ENCODE measurements at places on chromosomes 4 and X.
A peak's percentile ranks its signal among the peaks of the same experiment; 100 is the strongest.

DNA sequence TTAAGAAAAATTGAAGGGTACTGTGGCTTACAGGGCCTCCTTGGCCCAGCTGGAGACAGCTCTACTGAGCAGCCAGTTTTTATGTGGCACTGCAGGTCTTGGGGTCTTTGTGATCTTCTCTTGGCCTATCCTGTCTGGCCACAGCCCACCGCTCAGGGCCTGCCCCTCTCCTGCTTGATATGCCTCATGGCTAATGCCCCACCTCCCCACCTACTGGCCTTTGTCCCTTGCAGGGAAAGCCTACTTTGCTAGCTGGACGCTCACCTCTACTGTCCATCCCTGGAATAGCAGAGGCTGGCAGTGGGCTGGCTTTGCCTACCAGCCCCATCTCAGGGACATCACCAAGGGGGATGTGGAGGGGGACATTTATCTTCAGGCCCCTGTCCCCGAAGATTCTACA is 134.1 kb downstream of the PJA1 start:
- no peak for DNase-seq

GRCh38 chr4:40940317-40940741 is 190.6 kb downstream of the NSUN7 start:
- no peak for DNase-seq

GRCh38 chr4:32890398-32890797 is 2170.2 kb downstream of the PCDH7 start:
- DNase-seq = no peak

DNA sequence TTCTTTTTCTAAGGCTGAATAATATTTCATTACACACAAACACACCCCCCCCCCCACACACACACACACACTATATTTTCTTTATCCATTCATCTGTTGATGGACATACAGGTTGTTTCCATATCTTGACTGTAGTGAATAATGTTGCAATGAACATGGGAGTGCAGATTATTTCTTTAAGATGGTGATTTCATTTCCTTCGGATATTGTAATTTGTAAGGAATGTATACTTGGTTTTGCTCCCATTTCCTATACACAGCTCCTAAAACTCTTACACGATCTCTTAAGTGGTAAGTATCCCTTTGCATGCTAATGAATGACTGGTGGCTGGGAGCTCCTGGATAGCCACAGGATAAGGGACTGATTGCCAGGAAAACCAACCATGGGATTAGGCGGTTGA is 14.7 kb upstream of the RBMXL3 start:
- no peak for DNase-seq

DNA sequence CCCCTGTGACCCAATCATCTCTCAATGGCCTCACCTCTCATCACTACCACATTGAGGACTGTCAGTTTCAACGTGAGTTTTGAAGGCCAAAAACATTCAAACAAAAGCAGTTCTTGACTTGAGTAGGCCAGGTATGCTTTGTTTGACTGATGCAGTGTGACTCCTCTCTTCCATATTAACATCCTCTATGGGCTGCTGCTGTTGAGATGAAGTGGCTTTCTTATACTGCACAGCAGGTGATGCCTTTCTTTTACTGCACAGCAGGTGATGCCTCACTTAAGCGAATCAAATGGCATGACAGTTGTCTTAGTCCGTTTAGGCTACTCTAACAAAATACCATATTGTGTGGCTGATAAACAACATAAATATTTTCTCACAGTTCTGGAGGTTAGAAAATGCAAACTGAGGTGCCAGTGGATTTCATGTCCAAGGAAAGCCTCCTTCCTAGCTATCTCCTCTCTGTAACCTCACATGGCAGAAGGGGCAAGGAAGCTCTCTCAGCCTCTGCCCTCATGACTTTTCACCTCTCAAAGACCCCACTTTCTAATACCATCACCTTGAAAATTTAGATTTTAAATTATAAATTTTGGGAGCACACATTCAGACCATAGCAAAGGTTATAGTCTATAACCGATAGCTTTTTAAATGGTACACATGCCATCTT is 2267.9 kb upstream of the AGA start:
- DNase-seq = no peak

- DNase-seq = no peak
Measured at GRCh38 chr4:46924789-46925529, 15.9 kb upstream of the COX7B2 start.

DNA sequence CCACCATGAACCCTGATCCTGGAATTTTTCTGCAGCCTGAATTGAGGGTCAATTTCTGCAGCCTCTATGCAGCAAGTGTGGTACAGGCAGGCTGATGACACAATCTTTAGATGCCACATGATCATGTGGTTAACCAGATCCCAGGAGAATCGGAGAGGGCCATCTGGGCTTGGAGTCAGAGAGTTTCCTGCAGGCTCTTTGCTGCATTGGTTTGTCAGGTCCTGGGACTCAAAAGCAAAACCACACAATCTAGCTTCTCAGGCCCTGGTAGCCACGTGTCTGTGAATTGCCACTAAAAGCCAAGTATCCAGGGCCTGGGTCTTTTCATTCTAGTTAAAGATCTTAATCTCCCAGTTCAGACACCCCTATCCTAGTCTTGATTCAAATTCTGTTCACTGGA is 464.5 kb downstream of the BCOR start:
- DNase-seq = no peak

- no peak for DNase-seq
Measured at GRCh38 chrX:39766855-39767254, 330.9 kb downstream of the BCOR start.

DNA sequence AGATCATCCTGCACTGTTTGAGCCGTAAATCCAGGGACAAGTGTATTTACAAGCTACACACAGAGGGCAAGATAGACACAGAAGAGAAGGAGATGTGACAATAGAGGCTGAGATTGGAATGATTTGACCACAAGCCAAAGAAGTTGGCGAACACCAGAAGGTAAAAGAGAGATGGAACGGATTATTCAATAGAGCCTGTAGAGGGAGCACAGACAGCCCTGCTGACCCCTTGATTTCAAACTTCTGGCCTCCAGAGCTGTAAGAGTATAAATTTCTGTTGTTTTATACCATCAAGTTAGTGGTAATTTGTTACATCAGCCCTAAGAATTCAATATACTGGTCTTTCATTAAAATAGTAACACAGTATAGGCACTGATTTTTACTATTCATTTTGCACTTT is 447.8 kb downstream of the FAT4 start:
- DNase-seq = no peak

- no peak for DNase-seq
Measured at GRCh38 chrX:31331015-31331414, 259.2 kb upstream of the FTHL17 start.

GRCh38 chrX:107787827-107788226 is 10.3 kb downstream of the NCBP2L start:
- DNase-seq = no peak

- DNase-seq = no peak
Measured at GRCh38 chr4:139600662-139601061, 44.6 kb upstream of the SETD7 start.

- no peak for DNase-seq
Measured at GRCh38 chrX:120262859-120263708, 12.5 kb downstream of the ZBTB33 start.

DNA sequence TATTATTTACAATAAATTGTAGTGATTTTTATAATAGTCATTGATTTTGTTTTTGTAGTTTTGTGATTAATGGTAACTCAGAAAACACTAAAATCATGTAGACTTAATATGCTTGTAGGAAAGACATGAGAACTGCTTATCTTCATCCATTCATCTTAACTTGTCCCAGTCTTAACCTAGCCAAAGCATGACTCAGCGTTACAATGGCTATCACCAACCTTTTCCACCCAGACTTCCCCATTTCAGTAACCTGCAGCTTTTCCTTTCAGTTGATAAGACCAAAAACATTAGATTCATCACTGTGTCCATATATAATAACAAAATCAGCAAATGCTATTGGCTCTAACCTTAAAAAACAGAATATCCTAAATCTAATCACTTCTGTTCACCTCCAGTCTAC is 106.2 kb upstream of the KLF8 start:
- no peak for DNase-seq

DNA sequence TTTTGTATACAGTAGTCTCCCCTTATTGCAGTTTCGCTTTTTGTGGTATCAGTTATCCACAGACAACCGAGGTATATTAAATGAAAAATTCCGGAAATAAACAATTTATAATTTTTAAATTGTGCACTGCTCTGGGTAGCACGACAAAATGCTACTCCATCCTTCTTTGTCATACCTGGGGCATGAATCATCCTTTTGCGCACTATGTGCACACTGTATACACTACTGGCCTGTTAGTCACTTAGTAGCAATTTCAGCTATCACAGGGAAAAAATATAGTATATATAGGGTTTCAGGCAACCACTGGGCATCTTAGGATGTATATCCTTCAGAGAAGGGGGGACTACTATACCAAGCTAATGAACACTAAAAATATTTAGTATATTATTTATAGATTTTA is 198.8 kb upstream of the FAT4 start:
- DNase-seq = no peak

GRCh38 chr4:84825701-84826341 is 140.7 kb downstream of the WDFY3 start:
- no peak for DNase-seq

GRCh38 chr4:113146876-113147358 is 97.5 kb downstream of the ANK2 start:
- DNase-seq = no peak

- no peak for DNase-seq
Measured at GRCh38 chr4:142512161-142512560, 333.9 kb downstream of the INPP4B start.

DNA sequence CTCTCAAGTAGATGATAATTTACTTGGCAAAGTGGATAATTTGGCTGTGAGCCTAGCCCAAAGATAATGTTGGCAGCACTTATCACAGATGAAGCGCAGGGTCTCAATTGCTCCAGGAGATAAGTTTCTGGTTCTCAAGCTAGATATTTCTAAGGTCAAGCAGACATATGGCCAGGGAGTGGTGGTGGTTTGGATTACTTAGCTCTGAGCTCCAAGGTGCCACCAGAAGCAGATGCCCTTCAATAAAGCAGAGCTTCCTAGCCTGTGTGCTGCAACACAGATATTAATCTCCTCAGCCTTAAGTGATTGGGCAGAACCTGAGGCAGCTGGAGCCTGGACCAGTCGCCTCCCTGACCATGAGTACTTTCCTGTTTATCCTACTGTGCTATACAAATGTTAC is 79.2 kb upstream of the NALF2 start:
- no peak for DNase-seq

GRCh38 chrX:106903291-106903824 is at the start of gene RIPPLY1:
Gene RIPPLY1, minus strand, starts transcription at chrX:106903341. Its CDS starts 54 bp downstream, at chrX:106903287.
- no peak for DNase-seq

DNA sequence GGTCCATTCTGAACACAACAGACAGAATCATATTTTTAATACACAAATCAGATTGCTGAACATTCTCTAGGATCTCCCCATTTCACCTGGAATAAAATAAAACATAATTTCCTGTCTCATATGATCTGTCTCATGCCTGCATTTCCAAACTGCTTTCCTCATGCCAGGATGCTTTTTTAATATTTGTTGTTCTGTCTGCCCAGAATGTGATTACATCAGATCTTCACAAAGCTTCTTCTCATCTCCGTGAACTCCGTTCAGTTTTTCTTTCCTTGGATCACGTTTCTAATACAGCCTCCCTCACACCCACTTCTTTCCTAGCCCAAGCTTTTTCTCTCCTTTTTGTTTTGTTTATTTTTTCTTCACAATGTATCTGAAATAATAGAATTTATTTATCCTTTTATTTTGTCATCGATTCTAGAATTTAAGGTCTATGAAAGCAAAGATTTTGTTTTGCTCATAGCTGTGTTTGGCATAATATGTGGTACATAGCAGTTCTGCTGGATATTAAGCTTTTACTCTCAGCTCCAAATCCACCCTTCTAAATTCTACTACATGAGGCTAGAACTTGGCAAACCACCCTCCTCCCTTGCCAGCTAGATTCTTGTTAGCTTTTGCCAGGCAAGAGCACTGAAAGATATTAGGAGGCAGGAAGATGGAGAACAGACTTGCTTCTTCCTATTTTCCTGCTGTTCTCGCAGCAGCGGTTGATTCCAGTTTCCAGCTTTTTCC is 165.5 kb upstream of the SLIT2 start:
- no peak for DNase-seq

GRCh38 chr4:152588869-152589268 is 53.0 kb upstream of the FBXW7 start:
- DNase-seq = no peak

- DNase-seq = no peak
Measured at GRCh38 chrX:6856471-6856870, 291.0 kb upstream of the STS start.

DNA sequence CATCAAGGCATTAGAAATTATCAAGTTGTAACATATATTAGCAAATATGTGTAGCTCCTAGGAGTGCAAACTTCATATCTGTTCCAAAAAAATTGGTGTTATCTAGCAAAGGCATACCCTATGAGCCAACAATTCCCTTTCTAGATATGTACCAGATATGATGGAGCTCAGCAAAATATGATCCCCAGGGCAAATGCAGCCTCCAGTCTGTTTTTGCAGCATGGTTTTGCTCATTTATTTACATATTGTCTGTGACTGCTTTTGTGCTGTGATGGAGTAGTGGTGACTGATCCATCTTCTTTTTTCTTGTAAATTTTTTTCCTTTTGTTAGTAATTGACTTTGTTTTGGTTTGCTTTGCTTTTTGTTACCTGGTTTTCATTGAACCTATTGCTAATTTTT is 41.0 kb downstream of the CEP135 start:
- no peak for DNase-seq

DNA sequence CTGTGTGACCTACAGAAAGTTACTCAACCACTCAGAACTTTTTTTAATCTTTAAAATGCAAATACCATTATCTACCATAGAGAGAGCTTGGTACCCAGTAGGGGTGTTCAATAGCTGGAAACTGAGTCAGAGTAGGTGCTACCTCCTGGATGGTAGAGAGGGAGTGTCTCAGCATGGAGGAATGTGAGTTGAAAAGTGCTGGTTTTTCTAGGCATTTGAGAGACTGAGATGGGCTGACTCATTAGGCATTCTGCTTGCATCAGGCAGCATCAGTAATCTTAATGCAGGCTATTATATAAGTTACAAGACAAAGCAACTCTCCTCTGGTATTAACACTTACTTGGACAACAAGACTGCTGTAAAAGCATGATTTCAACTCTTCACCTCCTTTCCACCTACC is 70.9 kb upstream of the ARHGEF9 start:
- DNase-seq = no peak

DNA sequence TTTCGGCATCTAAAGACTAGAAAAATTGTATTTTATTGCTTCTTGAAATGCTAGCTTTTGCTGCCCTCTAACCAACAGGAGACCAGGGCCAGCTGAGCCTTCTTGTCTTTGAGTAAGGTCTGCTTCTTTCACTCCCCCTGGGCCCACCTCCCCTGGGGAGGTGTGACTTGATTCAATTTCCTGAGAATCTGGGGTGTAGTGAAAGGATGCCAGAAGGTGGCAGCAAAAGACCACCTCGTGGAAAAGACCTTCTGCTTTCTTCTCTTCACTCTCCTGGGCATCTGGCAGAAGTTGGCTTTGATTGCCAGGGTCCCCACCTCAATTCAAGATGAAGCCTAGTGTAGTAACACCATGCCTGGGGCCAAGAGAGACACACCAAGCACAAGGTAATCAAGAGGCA is 96.5 kb upstream of the MAOA start:
- no peak for DNase-seq

GRCh38 chr4:107586371-107586770 is 133.7 kb downstream of the PAPSS1 start:
- no peak for DNase-seq

- no peak for DNase-seq
Measured at GRCh38 chrX:80317646-80318045, 102.6 kb upstream of the TENT5D start.

- DNase-seq = peak; percentile 96
Measured at GRCh38 chrX:386768-387575, at the start of gene PPP2R3B. Gene PPP2R3B, minus strand, starts transcription at chrX:386907. Its CDS starts 216 bp downstream, at chrX:386691.

GRCh38 chr4:112520598-112521122 is 4.7 kb upstream of the NEUROG2 start:
- no peak for DNase-seq
